Stromal cell of bone marrow (primary cell): ENCODE measurements at places on chromosomes 2 and 18.

- peak; percentile 23 for DNase-seq
Observed at GRCh38 chr2:29014811-29015421, 33.8 kb downstream of the TOGARAM2 start.

- DNase-seq = peak; percentile 63
Observed at GRCh38 chr2:27723372-27724144, 48.0 kb upstream of the MRPL33 start.

DNA sequence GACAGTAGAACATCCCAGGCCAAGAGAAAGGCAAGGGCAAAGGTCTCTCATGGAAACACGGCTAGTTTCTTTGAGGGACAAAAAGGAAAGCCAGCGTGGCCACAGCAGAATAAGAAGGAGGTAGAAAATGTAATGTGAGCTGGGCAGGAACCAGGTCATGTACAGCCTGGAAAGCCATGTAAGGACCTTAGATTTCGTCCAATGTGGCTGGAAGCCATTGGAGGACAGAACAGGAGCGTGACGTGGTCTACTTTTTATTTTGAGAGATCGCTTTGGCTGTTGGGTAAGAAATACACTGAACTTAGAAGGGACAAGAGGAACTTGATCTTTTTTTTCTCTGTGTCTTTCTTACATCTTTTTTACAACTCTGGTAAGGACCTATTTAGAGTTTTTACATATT is 57.8 kb upstream of the ANKRD44 start:
- DNase-seq = no peak

DNA sequence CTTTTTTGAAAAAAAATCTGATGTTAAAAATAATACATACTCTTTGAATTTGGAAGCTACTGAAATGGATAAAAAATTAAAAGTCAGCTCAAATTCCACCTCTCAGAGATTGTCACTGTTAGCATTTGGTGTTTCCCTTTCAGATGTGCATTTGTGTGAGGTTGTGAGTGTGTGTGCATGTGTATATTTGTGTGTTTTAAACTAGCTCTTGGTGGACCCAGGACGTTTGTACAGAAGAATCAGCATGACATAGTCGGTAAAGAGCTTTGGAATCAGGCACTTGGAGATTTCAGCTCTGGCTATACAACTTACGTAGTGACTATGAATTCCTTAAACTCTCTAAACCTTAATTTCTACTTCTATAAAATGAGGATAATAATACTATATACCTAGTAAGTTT is 14.5 kb downstream of the SPATS2L start:
- no peak for DNase-seq

- DNase-seq = no peak
Observed at GRCh38 chr18:34444622-34445021, 219.9 kb upstream of the NOL4 start.

- no peak for DNase-seq
Observed at GRCh38 chr18:13715330-13715729, 11.0 kb downstream of the FAM210A start.

GRCh38 chr2:86302320-86302719 is 35.1 kb downstream of the REEP1 start:
- DNase-seq = peak; percentile 15

GRCh38 chr2:40147360-40147759 is 304.5 kb downstream of the SLC8A1 start:
- no peak for DNase-seq

DNA sequence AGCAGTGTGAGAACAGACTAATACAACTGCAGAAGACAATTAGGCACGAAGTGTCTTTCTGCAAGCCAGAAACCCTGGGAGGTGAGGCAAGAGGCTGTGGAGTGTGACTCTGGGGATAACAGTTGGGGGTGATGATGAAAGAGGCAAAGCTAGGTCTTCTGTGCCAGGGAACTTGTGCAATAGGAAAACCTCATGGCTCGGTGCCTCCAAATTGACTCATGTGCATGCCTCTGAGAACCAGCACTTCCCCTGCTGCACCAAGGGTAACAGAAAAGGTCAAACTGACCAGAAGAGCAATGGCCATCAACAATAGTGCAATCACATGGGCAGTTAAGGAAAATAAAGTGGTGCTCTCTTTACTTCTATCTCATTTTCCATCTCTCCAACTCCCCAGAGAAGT is 136.4 kb downstream of the SCG2 start:
- DNase-seq = peak; percentile 99

- DNase-seq = no peak
Observed at GRCh38 chr2:202014318-202014717, 19.3 kb upstream of the FZD7 start.

GRCh38 chr18:48036641-48037421 is 106.4 kb upstream of the SMAD2 start:
- DNase-seq = no peak

DNA sequence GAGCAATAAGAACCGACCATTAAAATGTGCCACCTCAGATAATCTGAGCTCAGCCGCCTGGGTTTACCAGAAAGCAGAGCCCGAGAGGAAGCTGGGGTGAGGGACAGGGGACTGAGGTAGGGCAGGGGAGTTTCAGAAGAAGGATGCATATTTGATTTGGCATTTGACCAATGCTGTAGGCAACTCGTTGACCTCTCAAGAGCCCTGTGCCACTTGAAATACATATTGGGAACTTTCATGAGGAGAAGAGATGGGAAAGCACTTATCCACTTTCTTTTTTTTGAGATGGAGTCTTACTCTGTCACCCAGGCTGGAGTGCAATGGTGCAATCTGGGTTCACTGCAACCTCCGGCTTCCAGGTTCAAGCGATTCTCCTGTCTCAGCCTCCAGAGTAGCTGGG is 148.4 kb upstream of the SPRED2 start:
- no peak for DNase-seq

GRCh38 chr2:80016171-80016570 is 288.4 kb downstream of the LRRTM1 start:
- no peak for DNase-seq

GRCh38 chr2:208179028-208179609 is 10.7 kb downstream of the C2orf80 start:
- DNase-seq = no peak

GRCh38 chr2:229553091-229553490 is 161.3 kb downstream of the DNER start:
- peak; percentile 24 for DNase-seq

DNA sequence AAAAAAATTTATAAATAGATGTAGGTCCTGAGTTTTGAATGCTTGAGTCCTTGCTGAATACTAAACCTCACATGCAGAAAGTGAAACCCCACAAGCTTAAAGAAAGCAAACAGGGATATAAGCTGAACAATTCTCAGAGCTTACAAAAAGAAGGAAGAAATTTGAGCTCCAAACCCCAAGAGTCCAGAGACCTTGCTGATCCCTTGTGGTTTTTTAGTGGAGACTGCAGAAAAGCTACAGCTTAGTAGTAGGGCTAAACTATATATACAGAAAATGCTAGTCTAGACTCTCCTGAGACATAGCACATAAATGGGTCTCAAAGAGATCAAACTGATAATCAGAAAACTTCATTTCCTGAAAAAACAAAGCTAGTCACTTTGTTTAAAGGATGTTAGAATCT is 1548.1 kb upstream of the ZEB2 start:
- no peak for DNase-seq

DNA sequence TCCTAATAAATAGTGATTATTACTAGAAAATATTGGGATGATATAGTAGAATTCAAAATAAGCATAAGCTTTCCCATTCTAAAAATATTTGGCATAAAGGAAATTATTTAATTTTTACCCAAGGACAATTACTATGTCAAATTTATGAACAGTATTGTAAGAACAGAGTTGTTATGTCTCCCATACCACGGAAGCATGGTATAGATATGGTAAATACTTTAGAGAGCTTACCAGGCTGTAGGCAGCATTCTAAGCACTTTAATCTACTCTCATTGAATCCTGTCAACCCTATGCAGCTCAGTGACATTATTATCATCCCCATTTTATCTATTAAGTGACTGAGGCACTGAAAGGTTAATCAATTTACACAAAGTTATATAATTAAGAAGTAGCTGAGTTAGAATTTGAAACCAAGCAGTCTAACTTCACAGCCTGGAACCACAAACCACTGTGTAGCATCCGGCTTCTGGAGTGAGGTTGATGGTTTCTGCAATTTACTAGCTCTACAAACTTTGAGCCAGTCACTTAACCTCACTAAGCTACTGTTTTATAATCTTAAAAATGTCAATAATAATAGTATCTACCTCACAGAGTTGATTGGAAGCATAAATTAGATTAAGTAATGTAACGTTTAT is 323.7 kb downstream of the ARHGAP15 start:
- no peak for DNase-seq

DNA sequence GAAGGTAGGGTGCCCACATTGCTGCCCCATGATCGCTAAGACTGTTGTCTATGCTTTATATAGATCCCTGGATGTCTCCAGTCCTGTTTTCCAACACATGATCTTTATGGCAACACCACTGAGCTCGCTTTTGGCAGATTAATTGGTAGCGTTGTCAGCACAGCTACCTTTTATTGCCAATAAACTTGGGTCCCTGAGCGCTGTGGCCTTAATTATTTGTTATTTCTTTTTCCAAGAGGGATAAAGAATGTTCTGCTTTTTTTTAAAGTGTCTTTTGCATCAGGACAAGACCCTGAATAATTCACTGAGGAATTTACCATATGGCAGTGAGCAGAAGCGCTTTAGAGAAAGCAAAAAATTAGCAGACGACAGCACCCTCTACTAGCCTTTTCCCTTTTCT is 113.5 kb downstream of the COLEC12 start:
- no peak for DNase-seq

- DNase-seq = no peak
Observed at GRCh38 chr2:237513693-237514092, 26.6 kb downstream of the MLPH start.

GRCh38 chr2:160377204-160377995 is 116.2 kb downstream of the RBMS1 start:
- no peak for DNase-seq

DNA sequence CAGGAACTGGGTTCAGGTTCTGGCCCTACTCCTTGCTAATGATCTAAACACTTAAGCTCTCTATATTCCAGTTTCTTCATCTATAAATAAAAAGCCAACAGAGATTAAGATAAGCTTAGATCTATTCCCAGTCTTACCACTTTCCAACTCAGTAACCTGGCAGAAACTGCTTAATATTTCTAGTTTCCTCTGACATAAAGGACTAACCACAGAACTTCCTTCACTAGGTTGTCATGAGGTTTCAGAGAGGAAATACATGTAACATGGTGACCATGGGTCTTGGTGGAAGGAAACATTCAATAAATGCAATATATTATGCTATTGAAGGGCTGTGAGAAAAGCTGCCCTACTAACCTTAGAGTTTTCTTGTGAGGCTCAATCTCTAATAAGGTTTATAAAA is 114.4 kb upstream of the PDE1A start:
- no peak for DNase-seq

DNA sequence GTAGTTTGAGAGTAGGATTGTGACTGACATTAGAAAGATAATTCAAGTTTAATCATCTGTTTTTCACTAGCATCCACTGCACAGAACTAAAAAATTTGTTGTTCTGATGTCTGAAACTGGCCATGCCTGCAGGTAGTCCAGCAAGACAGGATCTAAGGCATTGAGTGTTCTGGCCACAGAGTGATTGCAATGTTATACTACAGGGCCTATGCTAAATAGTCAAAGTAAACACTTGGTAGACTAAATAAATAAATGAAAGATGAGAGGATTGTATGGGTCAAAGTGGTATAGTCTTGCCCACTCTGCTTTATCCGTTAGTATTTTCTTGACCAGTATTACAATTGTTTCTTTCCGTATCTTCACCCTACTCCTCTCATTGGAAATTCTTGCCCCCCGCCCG is 27.6 kb upstream of the FANCL start:
- DNase-seq = no peak

GRCh38 chr2:18558458-18558857 is 2.0 kb downstream of the RDH14 start:
- no peak for DNase-seq

- no peak for DNase-seq
Observed at GRCh38 chr2:218478544-218478943, 59.6 kb downstream of the VIL1 start.

DNA sequence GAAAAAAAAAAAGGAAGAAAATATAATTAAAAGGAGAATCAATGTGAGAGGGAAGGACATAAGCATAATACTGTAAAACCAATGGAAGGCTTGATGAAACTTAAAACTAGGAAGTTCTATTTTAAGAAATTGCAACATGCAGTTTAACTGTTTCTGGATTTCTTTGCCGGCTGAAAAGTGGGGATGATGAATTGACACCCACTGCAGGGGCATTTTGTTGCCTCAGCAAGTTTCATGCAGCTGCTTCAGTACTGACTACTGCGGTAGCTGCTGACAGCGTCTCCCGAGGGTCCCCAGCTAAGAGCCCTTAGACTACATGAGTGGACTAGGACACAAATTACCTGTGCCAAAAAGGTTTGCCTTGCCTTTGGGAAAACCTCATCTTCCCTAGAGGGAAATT is 69.2 kb downstream of the B3GNT2 start:
- no peak for DNase-seq

DNA sequence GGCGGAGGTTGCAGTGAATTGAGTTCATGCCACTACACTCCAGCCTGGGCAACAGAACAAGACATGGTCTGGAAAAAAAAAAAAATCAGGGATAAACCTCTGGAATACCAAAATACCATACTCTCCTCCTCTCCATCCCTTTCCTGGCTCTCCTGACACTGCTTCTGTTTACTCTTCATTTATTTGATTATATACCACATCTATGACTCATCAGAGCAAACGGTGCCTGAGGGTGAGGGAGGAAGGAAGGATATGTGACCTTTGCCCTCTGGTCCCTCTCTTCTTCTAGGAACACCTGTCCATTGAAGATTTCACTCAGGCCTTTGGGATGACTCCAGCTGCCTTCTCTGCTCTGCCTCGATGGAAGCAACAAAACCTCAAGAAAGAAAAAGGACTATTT is 30.0 kb downstream of the VIL1 start:
- no peak for DNase-seq

GRCh38 chr2:12081481-12082210 is 335.2 kb downstream of the LPIN1 start:
- DNase-seq = no peak

DNA sequence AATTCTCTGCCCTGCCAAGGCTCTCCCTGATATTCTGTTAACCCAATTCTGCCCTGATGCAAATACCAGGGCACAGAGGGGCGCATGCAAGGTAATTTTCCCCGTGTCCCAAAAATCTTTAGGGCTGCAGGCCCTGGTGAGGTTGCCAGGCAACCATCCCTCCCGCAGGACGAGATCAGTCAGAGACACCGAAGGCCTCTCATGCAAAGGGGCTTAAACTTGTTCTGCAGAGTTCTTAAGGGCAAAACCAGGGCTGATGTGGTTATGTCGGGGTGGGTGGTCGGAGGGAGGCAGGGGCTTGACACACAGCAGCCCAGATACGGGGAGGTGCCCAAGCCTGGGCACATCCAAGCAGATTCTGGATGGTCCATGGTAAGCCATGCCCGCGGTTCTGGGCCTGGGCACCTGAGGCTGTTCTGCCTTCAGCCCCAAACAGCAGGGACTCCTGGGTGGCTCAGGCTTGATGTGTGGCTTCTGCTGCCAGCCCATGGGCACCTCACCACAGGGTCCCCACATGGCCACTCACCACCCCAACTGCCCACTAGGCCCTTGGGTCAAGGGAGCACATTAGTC is 27.2 kb downstream of the STEAP3 start:
- DNase-seq = no peak

GRCh38 chr2:63044362-63045327 is 6.0 kb upstream of the OTX1 start:
- no peak for DNase-seq
